ENCODE measurements at places on chromosomes 7 and 10.

GRCh38 chr7:114864278-114864677 lies 57.6 kb upstream of the MDFIC start:
- DNase-seq, result no peak

- DNase-seq, result no peak
Measured at GRCh38 chr7:46192271-46192670, 271.2 kb upstream of the IGFBP3 start.

GRCh38 chr7:130918129-130919052 lies 184.4 kb upstream of the KLF14 start:
- no peak for DNase-seq

DNA sequence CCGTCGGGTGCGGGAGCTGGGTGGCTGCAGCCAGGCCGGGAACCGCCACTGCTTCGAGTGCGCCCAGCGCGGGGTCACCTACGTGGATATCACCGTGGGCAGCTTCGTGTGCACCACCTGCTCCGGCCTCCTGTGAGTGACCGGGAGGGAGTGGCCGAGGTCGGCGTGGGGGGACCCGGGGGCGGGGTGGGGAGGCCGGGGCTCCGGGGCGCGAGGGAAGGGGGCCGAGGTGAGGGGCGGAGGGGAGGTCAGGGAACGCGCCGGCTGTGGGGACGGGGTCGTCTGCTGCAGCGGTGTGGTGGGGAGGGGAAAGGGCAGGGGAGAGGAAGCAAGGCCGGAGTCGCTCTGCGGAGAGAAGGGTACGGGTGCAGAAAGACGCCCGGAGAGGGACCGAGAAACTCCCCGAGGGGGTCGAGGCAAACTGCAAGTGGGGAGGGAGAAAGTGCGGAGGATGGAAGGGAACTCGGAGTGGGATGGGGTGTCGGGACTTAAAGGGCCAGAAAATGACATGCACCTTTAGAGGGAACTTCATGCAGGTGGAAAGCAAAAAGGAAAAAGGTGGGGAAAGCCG lies 518 bp downstream of the AGFG2 start:
- no peak for DNase-seq

DNA sequence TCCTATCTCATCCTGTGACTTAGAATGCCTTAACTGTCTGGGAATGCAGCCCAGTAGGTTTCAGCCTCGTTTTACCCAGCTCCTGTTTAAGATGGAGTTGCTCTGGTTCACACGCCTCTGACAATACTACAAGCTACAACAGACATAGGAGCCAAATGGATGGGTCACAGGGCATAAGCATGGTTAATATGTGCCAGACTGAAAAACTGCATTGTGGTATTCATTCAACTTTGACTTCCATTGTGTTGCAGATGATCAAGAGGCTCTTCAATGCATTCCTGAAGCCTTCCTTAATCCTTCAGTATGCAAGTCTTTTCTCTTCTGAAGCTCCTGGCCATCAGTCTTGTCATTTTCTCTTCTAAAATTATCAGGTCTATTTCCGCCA lies 20.3 kb upstream of the RNF32 start:
- DNase-seq, result no peak

GRCh38 chr10:71970331-71970730 lies 6.1 kb downstream of the CHST3 start:
- no peak for DNase-seq

- DNase-seq, result no peak
Measured at GRCh38 chr10:123398180-123398591, 244.0 kb downstream of the BUB3 start.

GRCh38 chr7:27211764-27212204 lies 11.9 kb upstream of the HOXA13 start:
- DNase-seq, result no peak

DNA sequence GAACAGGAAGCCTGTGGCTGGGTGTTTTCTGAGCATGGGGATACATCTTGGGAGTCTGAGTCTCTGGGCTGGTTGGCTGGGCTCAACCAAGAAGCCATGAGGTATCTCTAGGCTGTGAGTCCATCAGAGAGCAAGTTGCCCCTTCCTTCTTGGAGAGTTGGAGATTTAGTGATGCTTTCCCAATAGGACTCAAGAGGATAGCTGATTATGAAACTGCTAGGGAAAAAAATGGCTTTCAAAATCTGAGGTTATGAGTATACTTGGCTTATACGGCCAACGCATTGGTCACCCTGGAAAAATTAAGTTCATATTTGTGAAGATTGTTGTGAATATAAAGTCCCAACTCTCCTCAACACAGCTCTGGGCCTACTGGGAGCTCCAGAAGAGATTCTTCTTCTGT lies 162.7 kb upstream of the KMT2E start:
- no peak for DNase-seq

DNA sequence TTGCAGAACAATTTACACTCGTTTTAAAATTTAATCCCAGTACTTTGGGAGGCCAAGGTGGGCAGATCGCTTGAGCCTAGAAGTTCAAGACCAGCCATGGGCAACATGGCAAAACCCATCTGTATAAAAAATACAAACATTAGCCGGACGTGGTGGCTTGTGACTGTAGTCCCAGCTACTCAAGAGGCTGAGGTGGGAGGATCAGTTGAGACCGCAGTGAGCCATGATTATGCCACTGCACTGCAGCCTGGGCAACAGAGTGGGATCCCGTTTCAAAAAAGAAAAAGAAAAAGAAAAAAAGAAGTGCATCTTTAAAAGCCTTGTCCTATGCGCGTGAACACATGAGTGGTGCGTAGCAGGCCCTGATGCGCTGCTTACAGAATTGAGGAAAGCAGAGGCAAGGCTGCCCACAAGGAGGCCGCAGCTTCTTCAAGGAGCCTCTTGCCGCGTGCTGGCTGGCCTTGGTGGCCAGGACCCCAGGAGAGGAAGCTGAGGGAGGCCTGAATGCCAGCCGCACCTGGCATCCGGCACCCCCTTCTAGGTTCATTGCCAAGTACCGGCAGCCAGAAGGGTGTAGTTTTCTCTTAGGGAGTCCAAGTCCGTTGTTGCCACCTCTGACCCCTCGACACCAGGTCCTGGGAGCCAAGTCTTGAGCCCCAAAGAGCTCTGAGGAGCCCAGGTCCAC lies 124.5 kb downstream of the UBE2H start:
- no peak for DNase-seq

DNA sequence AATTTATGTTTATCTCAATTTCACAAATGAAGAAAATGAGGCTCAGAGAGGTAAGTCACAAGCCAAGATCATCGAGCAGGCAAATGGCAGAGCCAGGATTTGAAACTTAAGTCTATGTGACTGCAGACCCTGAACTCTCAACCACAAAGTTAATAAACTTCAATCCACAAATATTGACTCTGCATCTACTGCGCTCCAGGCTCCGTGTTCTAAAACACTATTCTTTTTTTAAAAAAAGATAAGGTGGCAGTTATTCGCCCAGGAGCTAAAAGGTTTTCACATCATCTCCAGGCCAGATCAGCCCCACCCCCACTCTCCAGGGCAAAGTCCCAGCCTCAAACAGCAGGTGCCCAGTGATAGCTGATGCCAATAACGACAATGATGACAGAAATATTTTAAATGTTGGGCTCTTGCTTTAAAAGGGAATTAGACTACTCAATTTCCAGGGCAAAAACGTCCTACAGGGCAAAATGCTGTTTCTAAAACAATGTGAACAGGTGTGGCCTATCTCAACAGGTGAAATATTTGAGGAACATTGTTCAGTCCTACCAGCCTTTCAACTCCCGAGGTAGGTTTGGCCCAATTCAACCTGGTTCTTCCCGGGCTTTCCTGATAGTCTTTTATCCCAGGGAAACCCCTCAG lies 85.2 kb downstream of the SORBS1 start:
- no peak for DNase-seq

DNA sequence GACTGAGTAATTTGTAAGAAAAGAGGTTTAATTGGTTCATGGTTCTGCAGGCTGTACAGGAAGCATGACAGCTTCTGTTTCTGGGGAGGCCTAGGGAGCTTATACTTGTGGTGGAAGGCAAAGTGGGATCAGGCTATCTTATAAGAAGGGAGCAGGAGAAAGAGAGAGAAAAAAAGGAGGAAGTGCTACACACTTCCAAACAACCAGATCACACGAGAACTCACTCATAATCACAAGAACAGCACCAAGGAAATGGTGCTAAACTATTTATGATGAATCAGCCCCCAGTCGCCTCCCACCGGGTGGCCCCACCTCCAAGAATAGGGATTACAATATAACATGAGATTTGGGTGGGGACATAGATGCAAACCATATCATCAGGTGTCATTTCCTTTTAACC lies 89.1 kb upstream of the KCNMA1 start:
- no peak for DNase-seq

- DNase-seq, result no peak
Measured at GRCh38 chr7:113085781-113086390, 741 bp downstream of the GPR85 start.

DNA sequence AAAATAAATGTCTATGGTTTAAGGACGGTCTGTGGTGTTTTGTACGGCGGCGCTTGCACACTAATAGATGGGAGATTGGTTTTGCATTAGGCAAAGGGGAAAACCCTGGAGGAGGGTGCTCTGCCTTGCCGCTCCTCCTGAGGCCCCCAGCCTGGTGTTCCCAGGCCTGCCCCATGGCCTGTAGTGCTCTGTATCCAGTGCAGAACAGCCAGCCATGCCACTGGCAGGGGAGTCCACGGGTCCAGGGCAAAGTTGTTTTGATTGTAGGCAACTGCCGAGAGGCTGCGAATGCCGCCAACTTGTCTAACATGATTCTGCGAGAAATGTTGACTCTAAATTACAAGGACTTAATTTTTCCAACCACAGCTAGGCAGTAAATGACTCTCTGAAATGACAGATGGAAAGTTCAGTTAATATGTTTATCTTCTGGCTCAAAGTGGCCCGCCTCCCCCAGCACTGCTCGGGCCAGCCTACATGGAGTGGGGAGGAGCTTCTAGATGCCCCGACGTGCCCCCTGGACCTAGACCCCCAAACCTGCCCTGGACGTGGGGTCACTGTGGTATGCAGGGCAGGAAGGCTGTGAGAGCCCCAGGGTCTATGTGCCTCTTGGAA lies 104.6 kb upstream of the GDF10 start:
- no peak for DNase-seq
